HT1080 (cell line): ENCODE measurements at places on chromosomes 11 and 22.

GRCh38 chr22:43232445-43232844, 45.5 kb upstream of the TTLL12 start:
- DNase-seq, result no peak

DNA sequence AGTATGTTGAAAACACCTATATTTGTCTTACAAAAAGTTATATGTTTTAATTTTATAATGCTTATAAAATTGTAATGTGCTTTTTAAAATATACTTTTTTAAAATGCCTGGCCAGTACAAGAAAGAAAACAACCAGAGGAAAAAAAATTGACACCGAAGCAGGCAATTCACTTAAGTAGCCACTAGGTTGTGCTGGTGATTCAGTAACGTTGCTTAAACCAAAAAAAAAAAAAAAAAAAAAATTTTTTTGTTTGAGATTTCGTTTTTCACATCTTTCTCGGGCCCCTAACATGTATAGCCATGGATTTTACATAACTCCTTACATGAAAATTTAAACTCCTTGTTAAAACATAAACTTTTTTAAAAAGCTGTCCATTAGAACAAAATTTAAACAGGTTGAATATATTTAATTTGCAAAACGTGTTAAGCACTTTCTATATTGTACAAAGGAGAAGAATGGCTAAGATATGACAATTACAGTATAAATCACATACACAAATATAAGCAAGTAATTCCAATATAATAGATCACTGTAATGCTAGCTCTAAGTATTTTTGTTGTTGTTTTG, 9.2 kb downstream of the OR8B4 start:
- peak; percentile 19 for DNase-seq

- no peak for DNase-seq
These were observed 2.2 kb upstream of the OR51E2 start for GRCh38 chr11:4699697-4700435.

GRCh38 chr11:11514246-11514645, 107.6 kb downstream of the GALNT18 start:
- no peak for DNase-seq

GRCh38 chr22:37792494-37792893, 15.2 kb upstream of the GCAT start:
- no peak for DNase-seq

DNA sequence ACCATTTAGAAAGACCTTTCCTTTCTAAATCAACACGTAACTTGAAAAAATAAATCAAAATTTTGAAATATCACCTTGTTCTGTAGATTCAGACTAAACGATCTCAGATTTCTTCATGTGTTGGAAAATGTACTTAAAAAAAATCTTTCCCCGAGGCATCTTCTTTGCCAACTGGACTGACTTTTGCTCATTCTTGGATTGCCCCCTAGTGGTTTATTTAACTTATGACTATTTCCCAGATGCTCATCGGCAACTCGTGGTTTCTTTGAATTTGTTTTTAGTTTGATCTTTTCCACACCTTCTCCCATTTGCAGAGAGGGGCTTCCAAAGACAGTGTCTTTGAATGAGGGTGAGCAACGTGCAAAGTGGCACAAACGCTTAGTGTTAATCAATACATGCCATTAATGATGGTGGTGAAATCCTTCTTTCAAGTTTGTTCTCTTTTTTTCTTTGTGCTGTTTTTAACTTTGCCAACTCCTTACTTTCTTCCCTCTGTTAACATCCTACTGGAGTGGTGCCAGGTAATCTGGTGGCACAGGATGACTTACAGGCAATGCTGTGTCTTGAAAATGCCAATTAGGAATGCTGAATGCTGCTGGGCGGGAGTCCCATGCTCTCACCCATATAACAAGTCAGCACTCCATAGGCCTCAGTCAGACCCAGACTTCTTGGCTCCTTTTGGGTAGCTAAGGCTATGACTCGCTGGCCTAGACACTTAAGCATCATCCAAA, 18.3 kb downstream of the PRSS23 start:
- peak; percentile 72 for DNase-seq
